ENCODE measurements at places on chromosomes 13 and 19.

GRCh38 chr13:91426913-91427312 is 28.5 kb downstream of the GPC5 start:
- no peak for DNase-seq

- DNase-seq: no peak
Observed at GRCh38 chr13:113724016-113724758, 34.8 kb upstream of the TMEM255B start.

GRCh38 chr19:15418231-15418578 is 583 bp downstream of the AKAP8L start:
- no peak for DNase-seq

DNA sequence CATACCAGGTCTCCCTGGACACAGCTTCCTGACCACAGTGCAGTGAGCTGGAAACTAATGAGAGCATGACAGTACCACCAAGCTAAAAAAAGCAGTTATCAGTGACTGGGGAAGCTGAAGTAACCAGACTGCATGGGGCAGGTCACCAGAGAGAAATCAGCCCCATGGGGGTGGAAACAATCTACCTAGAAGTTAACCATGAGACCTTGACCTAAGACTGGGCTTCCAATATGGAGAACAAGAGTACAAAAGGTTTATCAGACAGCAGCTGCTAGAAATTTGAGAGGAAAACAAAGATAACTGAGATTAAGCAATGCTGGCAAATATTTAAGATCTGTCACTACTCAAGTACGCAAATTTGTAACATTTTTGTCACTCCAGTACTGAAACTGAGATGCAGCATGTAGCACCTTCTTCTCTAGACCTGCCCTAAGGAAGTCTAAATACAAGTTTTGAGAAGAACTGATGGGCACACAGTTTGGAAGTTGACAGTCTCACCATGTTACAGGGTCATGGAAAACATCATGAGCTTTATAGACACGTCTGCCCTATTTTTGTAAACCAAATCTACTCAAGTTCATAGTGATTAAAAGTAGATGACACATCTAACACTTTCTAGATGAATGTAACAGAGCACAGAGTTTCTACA is 2641.8 kb upstream of the PCDH20 start:
- no peak for DNase-seq
